ENCODE measurements at places on chromosomes 2 and 18.

DNA sequence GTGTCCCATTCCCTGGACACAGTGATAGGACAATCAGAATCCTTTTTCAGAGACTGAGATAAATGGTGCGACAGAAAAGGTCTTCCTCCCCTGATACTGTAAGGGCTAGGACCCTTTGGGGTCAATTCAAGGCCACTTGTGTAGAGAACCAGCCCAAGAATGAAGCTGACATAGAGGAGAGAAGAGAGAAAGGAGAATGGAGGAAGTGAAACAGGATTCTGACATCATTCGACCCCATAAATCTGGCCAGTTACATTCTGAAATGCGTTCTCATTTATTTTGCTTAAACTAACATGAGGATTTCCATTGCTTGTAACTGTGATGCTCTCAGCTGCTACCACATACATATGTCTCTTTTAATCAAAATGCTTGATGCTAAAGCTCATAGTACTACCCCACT lies 148.1 kb downstream of the TMEM163 start:
- DNase-seq, result no peak

GRCh38 chr18:11902522-11903292 lies 5.4 kb downstream of the MPPE1 start:
- DNase-seq, result no peak

- no peak for DNase-seq
Observed at GRCh38 chr2:46481198-46482193, 2.1 kb downstream of the TMEM247 start.

- no peak for DNase-seq
Observed at GRCh38 chr2:113012436-113013335, 7.4 kb downstream of the IL36A start.

DNA sequence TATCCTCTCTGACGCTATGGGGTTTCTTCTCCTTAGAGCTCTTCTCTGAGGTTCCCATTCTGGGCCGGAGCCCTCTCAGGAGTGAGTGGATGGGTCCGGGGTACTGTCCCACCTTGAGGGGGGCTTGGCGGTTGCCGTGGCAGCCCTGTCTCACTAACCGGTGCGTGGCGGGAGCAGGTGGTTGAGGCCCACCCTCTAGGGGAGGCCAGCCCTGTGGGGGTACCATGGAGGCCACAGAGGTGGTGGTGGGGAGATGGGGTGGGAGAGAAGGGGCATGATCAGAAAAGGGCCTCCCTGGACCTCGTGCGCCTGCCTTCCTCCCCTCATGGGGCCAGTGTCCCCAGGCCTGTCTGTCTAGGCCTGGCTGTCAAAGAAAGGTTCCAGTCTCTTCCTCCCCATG lies 22.3 kb downstream of the IGFBP5 start:
- no peak for DNase-seq

GRCh38 chr18:7237673-7238272 lies 6.9 kb downstream of the LRRC30 start:
- no peak for DNase-seq

- DNase-seq, result no peak
Observed at GRCh38 chr18:36211612-36212065, 24.3 kb downstream of the MOCOS start.

GRCh38 chr2:108625828-108626195 lies 91.5 kb downstream of the LIMS1 start:
- DNase-seq, result no peak

DNA sequence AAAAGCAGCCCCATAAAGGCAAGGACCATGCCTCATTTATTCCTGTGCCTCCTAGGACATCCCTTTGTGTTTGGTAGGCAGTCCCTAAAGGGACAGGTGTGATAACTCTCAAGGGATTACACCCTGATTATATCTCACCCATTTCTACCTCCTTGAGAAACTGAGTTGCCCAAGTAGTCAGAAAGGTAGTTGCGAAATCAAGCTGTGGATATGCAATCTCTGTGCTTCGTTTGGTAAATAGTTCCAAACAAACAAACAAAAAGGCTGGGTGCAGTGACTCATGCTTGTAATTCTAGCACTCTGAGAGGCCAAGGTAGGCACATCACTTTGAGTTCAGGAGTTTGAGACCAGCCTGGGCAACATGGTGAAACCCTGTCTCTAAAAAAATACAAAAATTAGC lies 100.2 kb upstream of the ARL5A start:
- no peak for DNase-seq

GRCh38 chr2:133711201-133711600 lies 142.9 kb upstream of the NCKAP5 start:
- no peak for DNase-seq
